NCI-H774 (cell line): ENCODE measurements at places on chromosomes 7 and 10.

GRCh38 chr7:36272567-36273269, 116.9 kb upstream of the ANLN start:
- DNase-seq, result no peak

- no peak for DNase-seq
These were observed 73.9 kb upstream of the NMT2 start for GRCh38 chr10:15242261-15242840.

- DNase-seq, result no peak
These were observed 27.8 kb downstream of the ZNF33A start for GRCh38 chr10:38038107-38038931.

DNA sequence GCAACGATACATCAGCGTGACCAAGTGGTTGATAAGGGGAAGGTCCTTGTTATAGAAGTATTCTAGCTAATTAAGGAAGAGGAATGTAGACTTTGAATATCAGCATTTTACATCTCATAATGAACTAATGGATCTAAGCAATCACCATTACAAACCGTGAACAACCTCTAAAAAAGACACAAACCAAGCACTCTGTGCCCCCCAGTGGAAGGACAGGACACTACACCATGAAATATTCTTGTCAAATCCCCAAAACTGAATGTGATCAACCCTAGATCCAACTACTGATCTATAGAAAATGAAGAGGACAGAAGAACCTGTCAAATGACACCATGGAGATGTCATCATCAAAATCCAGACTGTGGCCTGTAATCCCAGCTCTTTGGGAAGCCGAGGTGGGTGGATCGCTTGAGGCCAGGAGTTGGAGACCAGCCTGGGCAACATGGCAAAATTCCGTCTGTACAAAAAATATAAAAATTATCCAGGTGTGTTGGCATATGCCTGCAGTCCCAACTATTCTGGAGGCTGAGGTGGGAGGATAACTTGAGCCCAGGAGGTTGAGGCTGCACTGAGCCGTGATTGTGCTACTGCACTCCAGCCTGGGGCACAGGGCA, 111.3 kb upstream of the CARD11 start:
- no peak for DNase-seq

GRCh38 chr7:16975712-16976111, 93.9 kb upstream of the AGR3 start:
- no peak for DNase-seq

GRCh38 chr7:129642871-129643549, 31.5 kb downstream of the NRF1 start:
- DNase-seq, result peak; percentile 41

DNA sequence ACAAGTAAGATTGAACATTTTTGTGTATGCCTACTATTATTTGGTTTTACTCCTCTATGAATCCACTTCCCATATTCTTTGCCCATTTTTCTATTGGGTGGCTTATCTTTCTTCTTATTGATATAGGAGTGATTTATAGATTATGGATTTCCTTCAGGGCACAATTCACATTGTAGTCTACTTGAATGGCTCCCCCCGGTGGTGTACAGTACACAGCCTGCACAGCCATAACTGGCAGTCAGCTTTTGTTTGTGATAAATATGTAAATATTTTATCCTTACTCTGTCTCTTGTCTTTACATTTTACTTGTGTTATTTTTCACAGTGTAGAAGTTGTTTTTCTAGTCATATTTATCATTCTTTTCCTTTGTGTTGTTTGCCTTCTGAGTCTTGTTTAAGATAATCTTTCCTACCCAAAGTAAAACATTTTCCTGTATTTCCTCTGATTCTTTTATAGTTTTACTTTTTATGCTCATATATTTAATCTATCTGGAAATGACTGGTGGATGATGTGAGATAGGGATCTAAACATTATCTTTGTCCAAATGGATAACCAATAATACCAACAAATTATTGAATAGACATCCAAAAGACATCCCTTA, 23.9 kb upstream of the CALD1 start:
- no peak for DNase-seq

GRCh38 chr7:157840914-157841772, 504.3 kb downstream of the DNAJB6 start:
- DNase-seq, result no peak
